Stimulated activated CD4-positive, alpha-beta T cell treated with anti-CD3 and anti-CD28 coated beads, TNF-alpha, amount 100 ng/mL, for 1 hour (primary cell): ENCODE measurements at places on chromosomes 7 and 10.

DNA sequence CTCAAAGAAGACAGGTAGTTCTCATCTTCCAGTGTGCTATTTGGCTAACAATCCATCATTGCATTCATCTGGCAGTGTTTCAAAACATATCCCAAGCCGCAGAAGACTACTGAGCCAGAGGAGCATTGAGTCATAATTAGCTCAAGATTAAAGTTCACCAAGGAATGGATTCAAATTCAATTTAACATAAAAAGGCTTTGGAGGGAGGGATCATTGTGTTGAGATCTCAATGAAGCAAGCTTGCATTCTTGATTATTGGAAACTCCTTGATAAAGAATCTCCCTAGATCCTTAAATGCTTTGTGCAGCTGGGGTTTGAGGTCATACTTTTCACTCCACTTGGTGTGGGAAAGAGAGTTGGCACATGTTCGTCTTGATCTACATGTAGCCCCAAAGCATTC lies 142.8 kb upstream of the SEMA3A start:
- no peak for DNase-seq

DNA sequence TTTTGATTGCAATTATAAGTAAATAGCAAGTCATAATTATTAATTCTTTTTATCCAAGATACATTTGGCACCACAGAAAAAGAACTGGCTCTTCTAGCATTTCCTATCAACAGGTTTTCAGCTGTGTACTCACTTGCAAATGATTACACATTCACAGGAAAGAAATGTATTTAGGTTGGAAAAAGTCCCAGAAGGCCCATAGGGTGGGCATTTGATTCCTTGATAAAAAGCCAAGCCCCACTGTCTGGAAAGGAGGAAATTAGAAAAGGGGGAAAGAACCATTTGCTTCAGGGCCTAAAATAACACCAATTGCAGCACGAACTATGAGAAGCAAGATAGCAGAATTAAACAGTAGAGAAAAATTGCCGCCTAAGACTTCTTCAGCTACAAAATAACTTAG lies 80.8 kb upstream of the COL1A2 start:
- no peak for DNase-seq

GRCh38 chr7:97446361-97446760 lies 285.5 kb upstream of the TAC1 start:
- DNase-seq, result no peak

DNA sequence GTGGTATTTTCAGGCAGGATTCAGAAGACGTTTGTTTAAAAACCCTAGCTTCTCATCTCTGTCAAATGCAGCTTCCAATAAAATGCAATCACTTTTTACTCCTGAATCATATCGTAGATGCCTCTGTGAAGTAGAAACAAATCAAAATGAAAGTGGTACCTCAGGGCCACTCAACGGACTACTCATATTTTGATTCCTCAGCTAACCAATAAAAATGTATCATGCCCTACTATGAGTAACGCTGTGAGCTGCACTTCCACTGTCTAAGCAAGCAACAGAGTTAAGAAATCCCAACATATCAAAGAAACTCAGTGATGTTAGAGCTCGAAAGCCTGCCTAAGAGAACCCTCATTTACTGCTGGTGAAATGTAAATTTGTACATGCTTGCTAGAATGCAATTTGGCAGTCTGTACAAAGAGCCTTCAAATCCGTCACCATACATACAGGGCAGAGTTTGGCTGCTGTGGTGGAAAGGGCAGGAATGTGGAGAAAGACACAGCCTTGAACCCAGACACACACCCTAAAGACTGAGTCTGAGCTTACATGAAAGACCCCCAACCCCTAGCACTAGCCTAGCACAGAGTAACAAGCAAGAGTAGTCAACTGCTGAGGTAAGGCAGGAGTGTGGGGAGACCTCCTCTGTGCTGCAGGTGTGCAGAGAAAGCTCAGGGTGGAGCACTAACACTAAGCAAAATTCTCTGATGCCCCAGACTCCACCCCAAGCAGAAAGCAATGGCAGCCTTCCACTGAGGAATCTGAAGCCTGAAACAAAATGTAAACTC lies 151.5 kb downstream of the ANK3 start:
- DNase-seq, result no peak

DNA sequence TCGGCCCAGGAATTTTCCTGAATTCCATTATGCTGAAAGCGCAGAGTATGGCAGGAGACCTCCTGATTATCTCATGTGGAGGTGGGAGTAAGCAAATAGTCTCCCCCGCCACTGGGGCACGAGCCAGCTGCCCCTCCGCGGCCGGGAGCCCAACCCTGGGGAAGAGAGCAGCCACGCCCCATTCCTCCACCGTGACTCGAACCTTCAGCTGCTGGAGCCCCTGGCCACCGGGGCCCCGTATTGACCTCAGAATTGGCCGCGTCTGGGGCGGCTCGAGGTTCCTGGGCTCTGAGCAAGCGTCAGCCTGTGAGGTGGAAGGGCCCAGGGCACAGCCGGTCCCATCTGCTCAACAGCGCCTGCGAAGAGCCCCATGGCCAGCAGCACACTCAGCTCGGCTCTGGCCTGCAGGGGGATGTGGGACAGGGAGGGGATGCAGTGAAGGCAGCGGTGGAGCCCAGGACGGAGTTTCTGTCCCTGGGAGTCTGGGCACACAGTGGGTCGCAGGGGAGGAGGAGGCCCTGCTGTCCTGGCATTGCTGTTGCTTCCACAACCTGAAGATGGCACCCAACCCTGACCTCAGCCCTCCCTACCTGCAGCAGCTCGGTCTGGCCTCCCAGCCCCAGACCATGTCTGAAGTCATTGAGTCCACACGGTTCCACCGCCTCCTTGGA lies 97.8 kb downstream of the CHST15 start:
- no peak for DNase-seq
